ENCODE measurements at places on chromosomes 2 and 18. TPM values are rescaled to one million over a fixed set of nuclear protein-coding genes. Genes with fewer than 3 reads are reported as not detected.

Gene CNGA3
- not detected for total RNA-seq

Gene VIT
- not detected for total RNA-seq

Gene SLC5A7
- not detected for total RNA-seq

Gene CFAP65
- total RNA-seq: not detected

Gene CHAC2
- 17.7 TPM for total RNA-seq

DNA sequence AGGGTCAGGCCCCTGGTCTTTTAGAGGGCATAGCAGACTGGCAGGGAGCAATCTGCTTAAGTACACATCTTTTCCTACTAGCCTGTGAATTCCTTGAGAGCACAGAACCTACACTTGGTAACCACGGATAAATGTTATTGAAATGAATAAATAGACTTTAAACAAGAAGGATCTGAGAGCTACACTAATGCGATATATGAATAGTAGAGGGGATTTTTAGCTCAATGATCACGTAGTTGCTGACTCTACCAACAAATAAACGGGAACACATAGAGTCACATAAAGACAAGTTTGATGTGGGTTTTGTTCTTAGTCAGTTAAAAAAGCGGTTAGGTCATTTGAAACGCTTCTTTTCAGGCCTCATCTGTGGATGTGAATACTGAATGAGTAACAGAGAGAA, 290.3 kb upstream of the CCDC68 start:
- ATAC-seq: peak; percentile 67

DNA sequence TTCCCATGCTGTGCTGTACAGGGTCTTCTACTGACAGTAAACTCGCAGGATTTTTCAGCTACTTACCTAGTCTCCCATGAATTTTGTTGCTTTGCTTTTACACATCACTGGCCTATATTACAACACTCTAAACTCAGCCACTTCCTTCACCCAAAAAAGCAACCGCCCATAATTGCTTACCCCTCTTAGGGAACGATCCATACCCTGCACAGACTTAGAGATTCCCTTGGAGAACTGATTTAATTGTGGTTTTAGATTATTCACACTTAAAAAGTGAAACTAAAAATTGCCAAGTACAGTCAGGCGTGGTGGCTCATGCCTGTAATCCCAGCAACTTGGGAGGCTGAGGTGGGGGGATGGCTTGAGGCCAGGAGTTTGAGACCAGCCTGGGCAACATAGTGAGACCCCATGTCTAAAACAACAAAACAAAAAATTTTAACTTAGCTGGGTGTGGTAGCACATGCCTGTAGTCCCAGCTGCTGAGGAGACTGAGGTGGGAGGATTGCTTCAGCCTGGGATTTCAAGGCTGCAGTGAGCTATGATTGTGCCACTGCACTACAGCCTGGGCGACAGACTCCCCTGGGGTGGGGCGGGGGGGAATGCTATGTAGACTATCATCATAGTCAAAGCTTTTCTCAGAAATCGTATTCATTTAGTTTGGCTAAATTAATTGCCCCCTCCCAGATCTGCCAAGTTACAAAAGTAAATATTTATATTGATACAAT, 19.3 kb downstream of the MRPL30 start:
- ATAC-seq: no peak
